Fibroblast of villous mesenchyme (primary cell): ENCODE measurements at places on chromosomes 3 and 15. TPM values are rescaled to one million over a fixed set of nuclear protein-coding genes. Genes with fewer than 3 reads are reported as not detected.

GRCh38 chr15:75114796-75115195, 86.9 kb upstream of the C15orf39 start:
- DNase-seq = no peak

GRCh38 chr3:52397676-52398399, 47.1 kb downstream of the SEMA3G start:
- no peak for DNase-seq

DNA sequence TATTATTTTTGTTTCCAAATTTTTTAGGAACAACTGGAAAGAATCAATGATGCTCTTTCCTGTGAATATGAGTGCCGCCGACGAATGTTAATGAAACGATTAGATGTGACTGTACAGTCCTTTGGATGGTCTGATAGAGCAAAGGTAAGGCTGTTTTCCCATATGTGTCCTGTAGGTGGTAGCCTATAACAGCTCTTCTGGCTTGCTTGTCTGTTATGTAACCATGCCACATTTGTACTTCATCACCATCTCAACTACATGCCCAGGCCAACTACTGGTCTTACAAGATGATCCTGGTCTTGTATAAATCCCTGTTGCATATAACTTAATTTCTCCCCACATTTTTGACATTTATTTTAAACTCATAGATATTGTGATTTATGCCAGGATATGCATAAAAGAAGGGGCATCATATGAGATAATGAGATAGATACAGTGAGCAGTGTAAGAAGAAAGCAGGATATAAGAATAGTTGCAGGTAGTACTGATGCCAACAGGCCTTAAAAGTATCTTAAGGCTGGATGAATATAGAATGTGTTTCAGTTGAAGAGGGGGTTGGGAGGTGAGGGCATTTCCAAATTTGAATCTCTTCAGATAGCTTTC, 20.3 kb downstream of the FAM98B start:
- DNase-seq = peak; percentile 66

GRCh38 chr15:62858343-62858742, 184.2 kb upstream of the TPM1 start:
- DNase-seq = no peak

- peak; percentile 69 for DNase-seq
Measured at GRCh38 chr3:46913644-46914043, 36.1 kb downstream of the PTH1R start.

DNA sequence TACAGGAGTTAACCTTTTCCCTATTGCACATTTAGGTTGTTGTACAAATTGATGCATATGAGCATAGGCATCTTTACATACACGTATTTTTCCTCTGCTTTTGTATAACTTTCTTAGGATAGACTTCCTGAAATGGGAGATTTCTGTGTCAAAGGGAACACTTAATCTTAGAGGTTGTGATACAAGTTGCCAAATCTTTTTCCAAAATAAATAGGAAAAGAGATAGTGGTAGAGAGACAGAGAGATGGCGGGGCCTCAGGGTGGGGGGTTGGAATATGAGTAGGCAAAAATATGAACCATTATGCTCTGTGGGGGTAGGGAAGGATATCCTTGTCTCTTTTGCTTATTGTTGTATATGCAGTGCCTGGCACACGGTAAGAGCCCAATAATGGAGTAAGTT, 70.7 kb upstream of the UBE2E1 start:
- peak; percentile 69 for DNase-seq

The TMC3 gene
- total RNA-seq = not detected in 2 replicates
